Right cardiac atrium (tissue), 5 donors: ENCODE measurements at places on chromosomes 3 and 15. TPM values are rescaled to one million over a fixed set of nuclear protein-coding genes. Genes with fewer than 3 reads are reported as not detected.

Gene ZNF654
- total RNA-seq: 13.8 TPM

Gene RUVBL1
- 20.9 TPM for total RNA-seq

Gene BOC
- 45.3 TPM for total RNA-seq

Gene CALML4
- total RNA-seq: 1.5 TPM

Gene TEX55
- not detected for total RNA-seq

Gene GOLGA6D
- not detected for total RNA-seq

Gene TRIM42
- total RNA-seq: not detected

Gene CLDN16
- total RNA-seq: not detected

Gene PTPRG
- total RNA-seq: 50.7 TPM

Gene KCNMB2
- total RNA-seq: 4.5 TPM

Gene CNTN6
- total RNA-seq: 0.14 TPM

Gene PLXNB1
- 58.6 TPM for total RNA-seq

Gene ITPKA
- total RNA-seq: 1.4 TPM

Gene OXTR
- 0.39 TPM for total RNA-seq

Gene LINGO1
- 8.1 TPM for total RNA-seq

Gene SCN5A
- total RNA-seq: 131 TPM

Gene HCLS1
- total RNA-seq: 22.5 TPM

Gene RAB6B
- 37.5 TPM for total RNA-seq

Gene FANCD2OS
- total RNA-seq: not detected

Gene TMEM45A
- 17.4 TPM for total RNA-seq

Gene SEMA3F
- 7.3 TPM for total RNA-seq

Gene SCAANT1
- not detected for total RNA-seq

Gene CCDC54
- not detected for total RNA-seq
